Mesothelial cell of epicardium (in vitro differentiated cells): ENCODE measurements at places on chromosomes 6 and 20.

DNA sequence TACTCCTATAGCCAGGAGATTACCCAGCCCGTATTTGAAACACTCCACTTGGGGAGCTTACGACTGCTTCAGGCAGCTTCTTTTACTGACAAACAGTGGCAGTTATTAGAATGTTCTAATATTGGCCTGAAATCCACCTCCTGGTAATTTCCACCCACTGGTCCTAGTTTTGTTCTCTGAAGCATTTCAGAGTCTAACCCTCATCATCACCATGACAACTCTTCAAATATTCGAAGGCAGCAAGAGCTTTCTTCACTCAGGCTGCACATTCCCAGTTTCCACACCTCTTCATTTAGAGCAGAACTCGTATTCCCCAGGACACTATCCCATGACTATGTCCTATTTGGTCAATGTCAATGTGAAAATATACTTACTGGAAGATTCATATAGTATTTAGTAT lies 325.6 kb downstream of the UBE3D start:
- no peak for DNase-seq

GRCh38 chr6:14488180-14488579 lies 370.6 kb downstream of the CD83 start:
- DNase-seq = no peak

- DNase-seq = no peak
Measured at GRCh38 chr6:97064578-97064977, 140.1 kb downstream of the KLHL32 start.

DNA sequence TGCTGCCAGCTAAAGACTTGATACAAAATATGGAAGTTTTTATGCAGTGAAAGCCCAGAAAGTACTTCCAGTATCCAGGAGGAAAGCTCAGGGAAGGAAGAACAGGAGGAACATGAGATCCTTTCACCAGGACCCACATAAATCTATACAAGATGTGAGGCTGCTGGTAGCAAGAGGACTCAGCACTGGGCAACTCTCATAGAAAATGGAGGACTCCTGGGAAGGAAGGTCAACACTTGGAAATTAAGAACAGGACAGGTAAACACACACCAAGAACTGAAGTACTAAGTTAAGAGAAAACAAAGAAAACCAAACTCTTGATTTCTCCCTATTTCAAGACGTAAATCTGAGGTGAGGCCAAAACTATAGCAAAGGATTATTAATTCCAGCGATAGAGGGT lies 220.5 kb upstream of the HSF2 start:
- DNase-seq = no peak

- no peak for DNase-seq
Measured at GRCh38 chr6:4348462-4349112, 213.2 kb upstream of the ECI2 start.

- no peak for DNase-seq
Measured at GRCh38 chr6:124027392-124027791, 223.7 kb downstream of the NKAIN2 start.

GRCh38 chr6:138432063-138432356 lies 28.0 kb downstream of the HEBP2 start:
- DNase-seq = no peak

- DNase-seq = no peak
Measured at GRCh38 chr20:16864069-16864468, 115.9 kb downstream of the OTOR start.

GRCh38 chr6:2274981-2275891 lies 29.8 kb upstream of the GMDS start:
- DNase-seq = no peak

GRCh38 chr20:41135888-41136679 lies 1.3 kb upstream of the PLCG1 start:
- DNase-seq = peak; percentile 37

GRCh38 chr6:34602318-34603111 lies 46.4 kb upstream of the SPDEF start:
- DNase-seq = no peak

DNA sequence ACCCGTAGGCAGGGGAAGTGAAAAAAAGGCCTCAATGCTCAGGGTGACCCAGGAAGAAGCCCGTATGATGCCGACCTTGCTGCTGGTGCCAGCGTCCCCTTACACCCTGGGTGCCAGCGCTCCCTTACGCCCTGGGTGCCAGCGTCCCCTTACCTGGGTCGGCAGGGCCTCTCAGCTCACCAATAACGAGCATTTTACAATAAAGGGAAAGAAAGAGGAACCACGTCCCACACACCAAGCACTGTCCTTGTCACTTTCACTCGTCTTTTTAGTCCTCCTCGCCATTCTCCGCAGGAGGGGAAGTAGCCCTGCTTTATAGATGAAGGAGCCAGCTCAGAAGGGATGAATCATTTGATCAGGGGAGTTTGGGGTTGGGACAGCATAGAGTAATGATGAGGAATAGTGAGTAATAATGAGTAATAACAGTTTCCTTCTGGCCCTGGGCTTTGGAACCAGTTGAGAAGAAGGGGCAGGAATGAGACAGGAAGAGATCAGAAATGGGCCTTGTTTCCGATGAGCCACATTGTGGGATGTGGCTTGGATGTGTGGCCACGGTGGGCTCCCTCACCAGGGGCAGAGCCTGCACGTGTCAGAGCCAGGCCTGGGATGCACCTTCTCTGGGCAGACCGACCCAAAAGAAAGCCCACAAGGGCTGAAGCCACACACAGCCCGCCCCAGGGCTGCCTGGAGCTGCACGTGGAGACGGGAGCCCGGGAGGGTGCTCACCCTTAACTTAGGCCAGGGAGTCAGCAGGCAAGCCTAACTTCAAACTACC lies 75.7 kb downstream of the SYNJ2 start:
- no peak for DNase-seq

DNA sequence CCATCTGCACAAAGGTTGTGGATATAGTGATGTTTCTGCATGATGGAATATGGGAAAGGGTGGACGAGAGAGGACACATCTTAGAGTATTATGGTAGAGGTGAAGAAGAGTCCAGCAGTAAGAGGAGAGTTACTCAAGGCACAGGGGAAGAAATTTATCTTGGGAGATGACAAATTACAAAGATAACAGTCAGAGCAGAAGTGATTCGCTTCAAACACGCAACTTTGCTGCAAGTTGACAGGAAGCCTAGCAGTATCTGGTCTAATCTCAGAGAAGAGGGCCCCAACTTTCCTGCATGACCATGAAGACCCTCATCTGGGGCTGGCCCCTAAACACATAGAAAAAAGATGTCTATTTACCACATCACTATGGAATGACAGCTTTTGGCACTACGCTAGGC lies 1.2 kb upstream of the CALHM6 start:
- no peak for DNase-seq

DNA sequence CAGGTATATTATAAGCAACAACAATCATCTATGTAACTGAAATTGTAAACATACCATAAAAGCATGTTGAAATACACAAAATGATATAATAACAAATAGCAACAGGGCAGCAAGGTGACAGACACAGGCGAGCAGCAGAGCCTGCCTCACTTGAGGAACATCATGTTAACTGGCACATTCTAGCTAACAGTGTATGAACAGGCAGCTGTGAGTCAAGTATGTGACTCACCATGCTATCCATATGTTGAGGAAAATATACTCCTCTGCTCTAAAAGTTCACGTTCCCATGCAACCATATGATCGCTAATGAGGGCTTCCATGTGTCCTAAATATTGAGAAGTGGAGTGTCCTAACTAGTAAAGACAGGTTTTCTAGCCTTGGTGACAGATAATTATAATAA lies 18.4 kb downstream of the SERAC1 start:
- no peak for DNase-seq

DNA sequence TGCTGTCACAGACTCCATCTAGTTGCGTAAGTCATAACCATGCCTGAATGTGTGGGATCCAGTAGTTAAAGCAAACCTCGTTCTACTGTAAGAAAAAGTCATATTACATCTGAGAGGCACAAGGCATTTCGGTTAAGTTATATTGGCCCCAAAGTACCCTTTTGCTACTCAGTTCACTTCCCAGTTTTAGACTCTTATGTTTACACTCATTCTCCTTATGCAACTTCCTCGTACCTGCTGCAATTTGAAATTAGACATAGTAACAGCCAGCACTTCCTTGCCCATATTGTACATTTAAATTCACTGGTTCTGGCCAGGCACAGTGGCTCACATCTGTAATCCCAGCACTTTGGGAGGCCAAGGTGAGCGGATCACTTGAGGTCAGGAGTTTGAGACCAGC lies 37.0 kb downstream of the PEX7 start:
- DNase-seq = no peak

GRCh38 chr6:47414423-47415167 lies 63.0 kb upstream of the CD2AP start:
- DNase-seq = no peak

DNA sequence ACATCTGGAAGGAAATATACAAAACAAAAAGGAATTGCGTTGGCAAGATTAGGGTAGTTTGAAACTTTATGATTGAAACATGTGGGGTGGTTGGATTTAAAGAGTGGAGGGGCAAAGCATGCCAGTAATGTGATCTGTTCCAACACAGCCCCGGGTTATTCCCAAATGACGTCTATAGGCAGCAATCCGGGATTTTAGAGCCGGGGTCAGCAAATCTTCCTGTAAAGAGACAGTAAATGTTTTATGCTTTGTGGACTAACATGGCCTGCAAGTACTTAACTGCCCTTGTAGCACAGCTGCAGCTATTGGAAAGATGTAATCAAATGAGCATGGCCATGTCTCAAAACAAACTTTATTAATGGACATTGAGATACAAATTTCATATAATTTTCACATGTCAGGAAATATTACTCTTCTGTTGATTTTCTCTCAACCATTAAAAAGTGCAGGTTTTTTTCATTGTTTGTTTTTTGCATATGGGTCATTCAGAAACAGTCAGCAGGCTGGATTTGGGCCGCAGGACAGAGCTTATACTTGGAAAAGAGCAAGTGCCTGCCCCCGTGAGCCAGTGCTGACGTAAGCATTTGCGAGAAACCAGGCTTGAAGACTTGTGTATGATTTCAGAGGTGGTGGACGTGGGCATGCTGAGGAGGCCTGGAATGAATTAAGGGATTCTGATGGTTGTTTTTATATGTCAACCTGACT lies 136.5 kb downstream of the DOK5 start:
- no peak for DNase-seq

DNA sequence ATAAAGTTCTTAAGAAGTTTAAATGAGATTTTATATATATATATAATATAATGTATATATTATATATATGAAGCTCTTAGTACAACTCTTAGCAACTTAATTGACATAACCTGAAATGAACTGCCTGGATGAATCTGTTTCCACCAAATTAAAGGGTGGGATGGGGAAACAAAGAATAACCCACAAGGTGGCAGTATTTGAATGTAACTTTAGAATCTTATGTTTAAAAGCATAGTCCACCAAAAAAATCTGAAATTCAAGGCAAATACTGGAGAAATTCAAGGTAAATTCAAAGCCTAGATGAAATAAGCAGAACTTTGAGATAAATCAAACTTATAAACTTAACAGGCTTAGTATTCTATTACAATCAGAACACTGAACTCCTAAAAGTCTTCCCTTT lies 4.4 kb upstream of the IBTK start:
- DNase-seq = no peak
